ENCODE measurements at places on chromosomes 3 and 15. TPM values are rescaled to one million over a fixed set of nuclear protein-coding genes. Genes with fewer than 3 reads are reported as not detected.
A peak's percentile ranks its signal among the peaks of the same experiment; 100 is the strongest.

DNA sequence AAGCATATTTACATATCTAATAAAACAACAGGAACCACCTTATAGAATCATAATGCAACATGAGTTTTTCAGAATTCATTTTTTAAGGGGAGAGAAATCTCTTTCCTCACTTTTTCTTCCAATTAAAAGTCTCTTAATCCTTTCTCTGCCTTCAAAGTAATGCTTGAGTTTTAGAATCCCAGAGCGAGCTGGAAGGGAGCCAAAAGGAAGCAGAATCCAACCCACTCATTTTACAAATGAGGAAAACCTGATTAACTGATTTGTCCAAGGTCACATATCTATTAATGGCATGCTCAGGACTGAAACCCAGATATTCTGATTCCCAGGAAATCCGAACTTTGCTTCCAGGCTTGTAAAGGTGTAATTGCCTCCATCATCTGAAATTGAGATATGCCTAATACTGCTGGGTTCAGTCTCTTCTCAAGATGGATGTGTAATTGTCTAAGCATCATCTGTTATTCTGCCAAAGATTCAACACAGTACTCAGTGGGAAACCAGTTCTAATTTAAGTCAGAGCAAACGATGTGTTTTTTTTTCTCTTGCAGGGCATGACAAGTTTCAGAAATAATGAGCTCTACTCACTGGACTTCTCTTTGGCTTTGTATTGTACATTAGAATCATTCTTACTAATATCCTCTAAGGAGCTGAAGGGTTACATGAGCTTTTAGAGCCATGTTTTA, 481.4 kb upstream of the CFAP20DC start:
- DNase-seq: no peak

GRCh38 chr15:78004222-78004727, 73.2 kb downstream of the TBC1D2B start:
- no peak for DNase-seq

- DNase-seq: no peak
These were observed 207.7 kb downstream of the PLOD2 start for GRCh38 chr3:145953316-145953715.

THSD4 gene
- polyA plus RNA-seq: 20.8 TPM

DNA sequence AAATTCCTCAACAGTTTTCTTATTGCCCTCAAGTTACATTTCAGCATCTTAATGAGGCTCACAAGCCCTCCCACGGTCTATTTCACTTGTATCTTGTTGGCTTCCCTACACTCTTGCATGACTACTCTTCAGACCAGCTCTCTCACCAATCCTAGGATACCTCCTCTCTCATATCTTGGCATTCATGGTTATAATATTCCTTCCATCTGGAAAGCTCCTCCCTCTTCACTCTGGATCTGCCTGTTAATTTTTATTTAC, 8.5 kb upstream of the CCDC80 start:
- DNase-seq: no peak

DNA sequence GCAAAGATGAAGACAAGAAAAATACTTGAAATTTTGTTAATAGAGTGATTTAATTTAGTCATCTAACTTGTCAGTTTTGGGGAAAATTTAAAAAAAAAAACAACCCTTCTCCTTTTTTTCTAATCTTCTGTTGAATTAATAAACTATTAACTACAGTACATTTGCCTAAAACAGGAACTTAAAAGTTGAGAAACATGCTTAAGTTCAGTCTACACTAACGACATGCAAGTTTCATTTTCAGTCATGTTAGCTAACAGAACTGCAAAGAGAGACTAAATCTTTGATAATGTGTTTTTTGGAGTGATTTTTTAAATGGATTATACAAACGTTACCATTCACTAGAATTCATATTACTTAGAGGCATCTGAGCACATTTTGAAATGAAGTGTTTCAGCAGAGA, 71.9 kb upstream of the MBNL1 start:
- no peak for DNase-seq

- DNase-seq: no peak
These were observed 117.3 kb upstream of the ALDH1A3 start for GRCh38 chr15:100762289-100762688.

UQCC5 gene
- polyA plus RNA-seq: 147 TPM

DNA sequence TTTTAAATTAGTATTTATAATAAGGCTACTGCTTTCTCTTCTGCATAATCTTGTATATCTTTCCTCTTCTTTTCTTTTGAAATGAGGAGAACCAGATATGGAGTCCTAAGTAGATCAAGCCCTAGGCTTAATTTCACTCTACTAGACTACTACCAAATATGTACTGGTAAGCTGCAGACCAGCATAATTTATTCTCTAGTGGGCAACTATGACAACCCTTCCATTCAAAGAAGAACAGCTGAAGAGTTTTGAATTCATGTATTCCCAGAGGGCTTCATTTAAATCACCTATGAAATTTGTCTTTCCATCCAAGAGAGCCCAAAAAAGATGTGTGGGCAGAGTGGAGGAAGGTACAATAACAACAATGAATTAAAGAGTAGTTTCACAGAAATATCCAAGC, 10.0 kb downstream of the RAD18 start:
- DNase-seq: no peak

DNA sequence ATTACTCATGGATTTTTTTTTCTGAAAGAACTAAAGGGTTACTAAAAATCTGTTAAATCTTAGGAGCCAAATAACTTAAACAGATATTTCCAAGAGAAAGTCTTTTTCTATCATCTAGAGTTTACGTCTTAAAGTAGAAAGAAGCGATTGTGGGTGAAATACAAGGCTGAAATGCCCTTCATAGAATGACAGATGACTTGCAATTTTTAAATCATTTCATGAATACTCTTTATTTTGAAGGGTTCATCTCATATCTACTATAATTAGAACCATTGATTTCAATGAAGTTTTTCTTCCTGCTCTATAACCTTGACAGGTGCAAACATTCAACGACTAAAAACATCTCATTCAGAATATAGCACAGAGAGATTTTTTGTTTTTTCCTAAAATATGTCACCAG, 217.0 kb downstream of the GABRB3 start:
- no peak for DNase-seq

DNA sequence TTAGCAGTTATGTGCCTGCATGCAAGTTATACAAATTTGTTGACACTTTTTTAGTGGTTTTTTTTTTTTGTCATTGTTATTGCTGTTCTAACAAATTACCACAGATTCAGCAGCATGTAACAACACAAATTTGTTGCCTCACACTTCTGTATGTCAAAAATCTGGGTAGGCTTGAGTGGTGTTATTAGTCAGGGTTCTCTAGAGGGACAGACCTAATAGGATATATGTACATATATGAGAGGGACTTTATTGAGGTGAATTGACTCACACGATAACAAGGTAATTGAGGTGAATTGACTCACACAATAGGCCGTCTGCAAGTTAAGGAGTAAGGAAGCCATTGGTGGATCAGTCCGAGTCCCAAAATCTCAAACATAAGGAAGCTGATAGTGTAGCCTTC, 15.0 kb upstream of the PLSCR1 start:
- DNase-seq: no peak

GRCh38 chr3:188197388-188197847, 43.5 kb downstream of the LPP start:
- peak; percentile 51 for DNase-seq

ROPN1B gene
- polyA plus RNA-seq: 3.7 TPM

- no peak for DNase-seq
These were observed 266.5 kb upstream of the LRTM1 start for GRCh38 chr3:55194376-55194775.

GRCh38 chr15:41546851-41547786, 3.1 kb upstream of the RPAP1 start:
- no peak for DNase-seq

- DNase-seq: no peak
These were observed 947.1 kb downstream of the FHIT start for GRCh38 chr3:60304112-60304511.

GRCh38 chr3:116306720-116307119, 138.6 kb downstream of the LSAMP start:
- no peak for DNase-seq

MAP6D1 gene
- polyA plus RNA-seq: not detected

BAHD1 gene
- 9.7 TPM for polyA plus RNA-seq

DNA sequence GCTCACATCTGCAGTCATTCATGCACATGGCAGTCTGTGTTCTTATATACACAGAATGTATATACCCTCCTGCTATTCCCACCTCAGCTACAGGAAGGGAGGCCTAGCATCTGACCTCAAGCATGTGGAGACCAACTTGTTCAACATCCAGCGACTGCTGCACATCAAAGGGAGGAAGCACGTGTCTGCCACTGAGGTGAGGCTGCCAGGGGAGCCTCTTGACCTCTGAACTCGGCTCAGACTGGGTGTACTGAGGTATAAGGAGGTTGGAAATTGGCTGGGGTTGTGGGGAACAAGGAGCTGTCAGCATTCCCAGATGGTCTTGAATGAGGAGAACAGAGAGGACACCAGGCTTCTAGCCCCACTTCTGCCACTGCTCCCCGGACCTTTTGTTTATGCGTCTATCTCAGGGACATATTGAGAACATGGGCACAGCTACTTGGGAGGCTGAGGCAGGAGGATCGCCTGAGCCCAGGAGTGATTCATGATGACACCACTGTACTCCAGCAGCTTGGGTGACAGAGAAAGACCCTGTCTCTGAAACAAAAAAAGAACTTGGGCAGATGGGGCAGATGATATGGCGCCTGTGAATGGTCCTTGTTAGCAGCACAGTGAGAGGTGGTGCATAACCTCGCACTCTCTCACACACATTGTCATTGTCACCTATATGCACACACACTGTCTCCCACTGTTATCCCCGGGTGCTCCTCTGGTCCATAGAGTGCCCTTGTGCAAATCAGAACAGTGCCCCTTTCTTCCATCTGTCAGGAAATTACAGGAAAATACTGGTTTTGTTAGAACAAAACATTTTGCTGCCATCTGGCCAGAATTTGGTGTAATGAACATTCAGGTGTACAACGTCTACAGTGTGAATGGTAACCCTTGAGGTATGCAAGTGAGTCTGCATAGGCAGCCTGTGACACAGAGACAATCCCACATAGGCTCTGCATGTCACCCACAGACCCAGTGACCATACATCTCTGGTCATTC, 5.4 kb downstream of the VILL start:
- DNase-seq: no peak

IL12A gene
- not detected for polyA plus RNA-seq

- DNase-seq: no peak
These were observed 74.2 kb upstream of the SATB1 start for GRCh38 chr3:18499301-18499700.

DNA sequence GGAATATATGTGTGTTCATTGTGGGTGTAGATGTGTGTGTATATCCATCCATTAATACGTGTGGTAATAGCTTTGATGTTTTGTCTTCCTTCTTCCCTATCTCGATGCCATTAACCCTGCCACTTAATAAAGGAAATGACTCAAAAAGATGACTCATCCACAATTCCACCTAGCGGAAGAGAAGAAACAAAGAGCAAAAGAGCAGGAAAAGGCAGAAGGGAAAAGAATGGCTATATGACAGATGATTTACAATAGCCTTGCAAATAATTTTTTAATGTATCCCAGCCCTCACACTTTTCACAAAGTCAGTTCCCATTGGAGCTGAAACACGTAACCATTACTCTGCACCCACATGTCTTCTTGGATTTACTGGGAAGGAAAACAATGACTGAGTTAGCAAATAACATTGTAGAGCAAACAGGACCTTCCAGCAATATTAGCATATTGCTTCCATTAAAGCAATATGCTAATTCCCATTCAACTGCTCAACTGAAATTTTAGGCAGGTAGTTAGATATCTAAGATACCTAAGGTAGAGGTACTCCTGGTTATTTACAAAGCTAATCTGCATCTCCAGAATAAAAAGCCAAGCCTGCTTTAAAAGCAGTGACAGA, 197.2 kb downstream of the KCNAB1 start:
- DNase-seq: no peak

RLBP1 gene
- polyA plus RNA-seq: not detected

SI gene
- not detected for polyA plus RNA-seq

GHRL gene
- 0.12 TPM for polyA plus RNA-seq

DNA sequence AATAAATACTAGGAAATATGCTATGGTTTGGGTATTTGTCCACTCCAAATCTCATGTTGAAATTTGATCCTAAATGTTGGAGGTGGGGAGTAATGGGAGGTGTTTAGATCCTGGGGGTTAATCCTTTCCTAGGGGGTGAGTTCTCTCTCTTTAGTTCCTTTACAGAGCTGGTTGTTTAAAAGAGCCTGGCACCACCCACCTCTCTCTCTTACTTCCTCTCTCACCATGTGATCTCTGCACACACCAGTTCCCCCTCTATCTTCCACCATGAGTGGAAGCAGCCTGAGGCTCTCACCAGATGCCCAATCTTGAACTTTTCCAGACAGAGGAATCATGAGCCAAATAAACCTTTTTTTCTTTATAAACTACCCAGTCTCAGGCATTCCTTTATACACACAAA, 10.5 kb downstream of the SLC24A5 start:
- DNase-seq: no peak

DNA sequence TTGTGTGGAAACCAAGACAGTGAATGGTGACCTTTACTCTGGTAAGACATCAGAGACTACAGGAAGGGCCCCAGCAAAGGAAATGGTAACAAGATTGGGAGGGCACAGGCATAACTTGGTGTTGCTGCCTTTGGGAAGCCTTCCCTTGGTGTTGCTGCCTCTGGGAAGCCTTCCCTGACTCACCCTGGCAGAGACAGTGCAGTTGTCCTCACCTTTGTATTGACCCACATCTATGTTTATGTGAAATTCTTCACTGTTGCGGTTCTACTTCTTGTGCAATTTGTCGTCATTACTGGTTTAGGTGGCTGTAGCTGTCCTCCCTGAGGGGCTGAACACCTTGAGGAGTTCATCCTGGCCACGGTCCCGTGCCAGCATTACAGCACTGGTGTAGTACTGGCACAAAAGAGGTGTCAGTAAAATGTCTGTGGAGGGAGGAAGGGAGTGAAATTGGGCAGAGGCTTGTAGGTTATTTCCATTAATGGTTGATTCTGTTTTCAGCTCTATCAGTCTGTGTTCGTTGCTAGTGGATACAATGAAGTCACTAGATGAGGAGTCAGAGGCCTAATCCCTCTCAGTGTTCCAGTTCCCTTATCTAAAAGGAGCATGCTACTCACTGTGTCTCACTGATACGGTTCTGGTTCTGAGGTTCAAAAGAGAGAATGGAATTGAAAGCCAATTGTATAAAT, 21.6 kb downstream of the IFT122 start:
- DNase-seq: peak; percentile 51

DNA sequence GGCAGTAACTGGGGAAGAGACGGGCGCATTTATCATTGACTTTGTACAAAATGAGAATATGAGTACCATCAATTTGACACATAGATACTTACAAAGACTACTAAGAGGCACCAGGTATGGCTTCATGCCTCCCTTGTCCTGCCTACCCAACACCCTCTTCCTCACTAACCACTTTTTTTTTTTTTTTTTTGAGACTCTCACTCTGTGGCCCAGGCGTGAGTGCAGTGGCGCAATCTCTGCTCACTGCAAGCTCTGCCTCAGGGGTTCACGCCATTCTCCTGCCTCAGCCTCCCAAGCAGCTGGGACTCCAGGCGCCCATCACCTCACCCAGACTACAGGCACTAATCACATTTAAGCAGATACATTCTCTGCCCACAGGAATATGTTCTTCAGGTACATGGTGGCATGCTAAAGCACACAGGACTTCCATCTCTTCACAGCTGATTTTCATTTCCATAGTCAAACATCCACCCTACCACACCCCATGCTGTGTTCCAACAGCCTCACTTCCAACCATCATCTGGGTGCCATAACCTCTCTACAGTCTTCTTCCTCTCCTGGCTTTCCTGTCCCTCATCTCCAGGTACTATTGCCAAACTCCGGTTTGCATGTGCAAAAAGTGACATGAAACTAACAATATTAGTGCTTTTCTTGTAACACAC, 41.7 kb downstream of the RAB27A start:
- DNase-seq: peak; percentile 17
